ENCODE measurements at places on chromosomes 12 and 14.
A peak's percentile ranks its signal among the peaks of the same experiment; 100 is the strongest.

GRCh38 chr12:69511016-69511415 is 40.8 kb downstream of the FRS2 start:
- H3K4me3 ChIP-seq = no peak overlapping the region
- no peak overlapping the region for H3K27ac ChIP-seq

DNA sequence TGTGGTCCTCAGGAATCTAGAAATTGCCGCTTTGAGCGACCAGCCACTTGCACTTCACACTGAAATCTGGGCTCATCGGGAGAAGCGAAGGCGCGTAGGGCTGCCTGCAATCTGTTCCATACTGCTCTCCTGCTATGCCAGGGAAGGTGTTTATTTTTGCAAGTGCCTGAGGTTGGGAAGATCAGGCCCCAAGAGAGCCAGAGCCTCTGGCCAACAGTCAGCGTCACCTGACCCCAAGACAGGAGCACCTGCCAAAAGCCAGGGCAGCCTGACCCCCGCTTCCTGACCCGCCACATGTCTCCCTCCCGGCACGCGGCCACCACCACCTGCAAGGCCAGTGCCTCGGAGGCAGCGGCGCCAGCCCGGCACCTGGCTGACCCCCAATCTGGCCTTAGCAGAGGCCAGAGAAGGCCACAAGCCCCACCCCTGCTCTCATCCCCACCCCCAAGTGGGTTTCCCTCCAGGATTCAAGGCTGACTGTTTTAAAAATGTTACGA is 94.4 kb downstream of the CHGA start:
- H3K27ac ChIP-seq = no peak overlapping the region
- DNase-seq = no peak
- peaks cover 7% of the 10 kb centered on the region for H3K4me1 ChIP-seq
- peaks cover 7% of the 10 kb centered on the region for H3K36me3 ChIP-seq

DNA sequence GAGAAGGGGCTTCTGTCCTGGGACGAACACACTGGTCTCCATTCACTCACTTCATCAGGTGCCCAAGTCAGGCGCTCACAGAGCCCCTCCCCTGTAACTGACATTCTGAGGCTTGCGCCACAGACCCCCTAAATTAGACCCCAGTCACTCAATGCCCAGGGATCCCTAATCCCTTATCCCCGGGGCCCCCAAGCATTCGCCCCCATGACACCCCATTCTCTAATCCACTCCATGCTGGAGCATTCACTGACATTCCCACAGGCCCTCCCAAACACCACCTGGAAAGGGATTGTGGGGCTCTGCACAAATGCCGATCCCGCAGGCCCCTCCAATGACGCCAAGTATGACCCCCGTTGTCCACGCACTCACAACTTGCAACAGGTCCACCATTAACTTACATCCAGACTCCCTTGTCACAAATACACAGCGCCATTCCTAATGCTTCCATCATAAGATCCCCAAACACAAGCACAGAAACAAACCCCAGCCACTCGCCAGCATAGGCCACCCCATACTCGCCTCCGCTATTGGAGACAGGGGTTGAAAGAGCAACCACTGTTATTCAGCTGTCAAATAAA is 1.5 kb downstream of the ZNF605 start:
- peak overlapping the region; percentile 98 for H3K4me3 ChIP-seq
- H3K27me3 ChIP-seq = no peaks in the 10 kb centered on the region
- peaks cover 7% of the 10 kb centered on the region for H3K36me3 ChIP-seq

DNA sequence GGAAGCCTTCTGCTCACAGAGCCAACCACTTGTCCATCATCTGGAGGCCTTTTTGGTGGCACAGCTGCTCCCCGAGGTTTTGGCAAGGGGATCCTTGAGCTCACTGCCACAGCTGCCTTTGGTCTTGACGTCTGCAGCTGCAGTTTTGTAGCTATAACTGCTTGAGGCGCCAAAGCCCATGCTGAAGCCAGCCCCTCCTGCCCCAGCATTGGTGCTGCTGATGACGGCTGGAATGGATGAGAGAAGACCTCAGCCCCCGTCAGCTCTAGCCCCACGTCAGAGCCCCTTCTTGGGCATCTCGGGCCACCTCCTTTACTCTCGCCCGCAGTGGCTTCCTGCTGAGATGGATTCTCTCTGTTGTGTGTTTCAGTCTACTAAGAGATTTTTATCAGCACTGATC is 12.3 kb upstream of the KRT74 start:
- no peaks in the 10 kb centered on the region for H3K36me3 ChIP-seq
- DNase-seq = no peak
- no peak overlapping the region for H3K27ac ChIP-seq
- H3K4me3 ChIP-seq = no peak overlapping the region

DNA sequence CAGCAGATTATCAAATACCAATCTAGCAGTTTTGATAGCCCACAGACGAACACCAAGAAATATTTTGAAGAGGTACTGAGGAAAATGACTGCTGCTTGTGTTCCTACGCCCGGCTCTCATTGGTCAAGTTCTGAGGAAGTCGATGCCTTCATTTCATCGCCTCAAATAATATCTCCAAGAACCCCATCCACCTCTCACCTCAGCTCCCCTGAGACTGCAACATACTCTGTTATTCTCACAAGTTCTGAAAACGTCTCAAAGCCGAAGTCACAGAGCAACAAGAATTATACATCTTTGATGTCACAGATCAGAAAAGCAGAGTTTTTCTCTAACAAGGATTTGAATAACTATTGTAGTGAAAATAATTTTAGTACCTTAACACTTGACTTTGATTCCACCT is 55.5 kb upstream of the BCAT1 start:
- H3K27me3 ChIP-seq = no peaks in the 10 kb centered on the region
- no peaks in the 10 kb centered on the region for H3K4me1 ChIP-seq
- no peak for DNase-seq
- H3K36me3 ChIP-seq = no peaks in the 10 kb centered on the region
- H3K27ac ChIP-seq = no peak overlapping the region
- no peak overlapping the region for H3K4me3 ChIP-seq

DNA sequence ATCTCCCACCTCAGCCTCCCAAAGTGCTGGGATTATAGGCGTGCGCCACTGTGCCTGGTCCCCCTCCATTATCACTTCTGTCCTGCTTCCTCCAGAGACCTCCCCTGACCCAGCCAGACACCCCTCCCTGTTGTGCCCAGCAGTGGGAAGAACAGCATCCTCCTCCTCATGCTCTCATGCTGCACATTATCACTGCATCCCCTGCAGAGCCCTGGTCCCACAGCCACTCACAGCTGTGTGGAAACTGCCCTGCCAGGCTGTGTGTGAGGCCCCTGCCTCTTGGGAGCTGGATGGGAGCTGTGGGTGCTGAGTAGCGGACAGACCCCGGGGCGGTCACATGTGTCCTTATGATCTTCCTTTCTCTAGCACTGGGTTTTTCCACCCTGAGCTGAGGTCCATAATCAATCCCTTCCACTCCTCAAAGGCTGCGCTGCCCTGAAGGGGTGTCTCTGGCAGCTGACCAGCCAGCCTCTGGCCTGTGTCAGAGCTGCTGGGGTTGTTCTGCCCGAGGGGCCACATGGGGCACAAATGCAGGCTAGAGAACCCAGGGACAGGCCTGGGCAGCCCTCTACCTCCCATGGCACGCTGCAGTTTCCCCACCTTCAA is 9.2 kb downstream of the HIP1R start:
- H3K27ac ChIP-seq = no peak overlapping the region
- H3K4me1 ChIP-seq = peaks cover 22% of the 10 kb centered on the region
- H3K36me3 ChIP-seq = peaks cover 9% of the 10 kb centered on the region
- DNase-seq = no peak
- no peaks in the 10 kb centered on the region for H3K27me3 ChIP-seq
